ENCODE measurements at places on chromosomes 5 and 9.

DNA sequence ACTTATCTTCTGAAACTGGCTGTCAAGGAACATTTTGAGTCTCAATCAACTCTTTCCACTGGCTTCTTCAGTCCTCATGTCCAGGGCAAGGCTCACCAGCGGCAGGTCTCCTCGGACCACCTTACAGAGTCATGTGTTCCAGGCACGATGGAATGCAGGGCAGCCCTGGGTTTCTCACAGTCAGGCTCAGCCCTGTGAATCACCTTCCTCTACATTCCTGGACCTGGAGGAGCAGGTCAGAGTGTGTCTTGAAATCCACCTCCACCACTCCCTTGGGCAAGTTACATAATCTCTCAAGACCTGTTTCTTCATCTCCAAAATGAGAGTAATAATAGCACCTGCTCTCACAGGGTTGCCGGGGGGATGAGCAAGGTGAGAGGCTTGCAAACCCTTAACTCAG, 16.0 kb downstream of the ENC1 start:
- DNase-seq, result no peak

DNA sequence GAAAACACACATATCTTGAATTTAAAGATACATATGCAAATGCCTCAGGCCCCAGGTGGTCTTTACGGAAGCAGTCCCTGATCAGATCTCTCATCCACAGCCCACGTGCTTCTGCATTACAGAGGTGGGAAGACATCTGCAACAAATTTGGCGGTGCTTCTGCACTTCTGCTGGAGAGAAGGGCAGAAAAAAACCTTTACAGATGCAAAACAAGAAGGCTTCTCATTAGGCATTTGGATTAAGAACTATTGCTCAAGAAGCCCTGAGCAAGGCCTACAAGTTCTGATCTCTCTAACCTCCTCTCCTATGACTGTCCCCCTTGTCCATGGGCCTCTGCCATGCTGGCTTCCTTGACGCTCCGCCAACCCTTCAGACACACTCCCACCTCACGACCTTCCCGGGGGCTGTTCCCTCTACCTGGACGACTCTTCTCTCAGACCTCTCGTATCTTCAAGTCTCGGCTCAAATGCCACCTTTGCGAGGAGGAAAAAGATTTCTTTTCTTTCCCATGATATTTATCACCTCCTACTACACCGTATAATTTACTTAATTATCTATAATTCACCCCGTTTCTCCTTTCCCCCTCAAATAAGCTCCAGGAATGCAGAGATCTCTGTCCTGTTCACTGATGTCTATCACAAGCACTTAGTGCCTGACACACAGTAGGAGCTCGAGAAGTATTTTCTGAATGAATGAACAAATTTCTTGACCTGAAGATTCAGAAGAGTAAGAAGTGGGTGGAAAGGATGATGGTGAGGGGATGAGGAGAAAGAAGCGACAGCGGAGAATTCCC, 1.1 kb downstream of the MTMR12 start:
- peak; percentile 26 for DNase-seq

DNA sequence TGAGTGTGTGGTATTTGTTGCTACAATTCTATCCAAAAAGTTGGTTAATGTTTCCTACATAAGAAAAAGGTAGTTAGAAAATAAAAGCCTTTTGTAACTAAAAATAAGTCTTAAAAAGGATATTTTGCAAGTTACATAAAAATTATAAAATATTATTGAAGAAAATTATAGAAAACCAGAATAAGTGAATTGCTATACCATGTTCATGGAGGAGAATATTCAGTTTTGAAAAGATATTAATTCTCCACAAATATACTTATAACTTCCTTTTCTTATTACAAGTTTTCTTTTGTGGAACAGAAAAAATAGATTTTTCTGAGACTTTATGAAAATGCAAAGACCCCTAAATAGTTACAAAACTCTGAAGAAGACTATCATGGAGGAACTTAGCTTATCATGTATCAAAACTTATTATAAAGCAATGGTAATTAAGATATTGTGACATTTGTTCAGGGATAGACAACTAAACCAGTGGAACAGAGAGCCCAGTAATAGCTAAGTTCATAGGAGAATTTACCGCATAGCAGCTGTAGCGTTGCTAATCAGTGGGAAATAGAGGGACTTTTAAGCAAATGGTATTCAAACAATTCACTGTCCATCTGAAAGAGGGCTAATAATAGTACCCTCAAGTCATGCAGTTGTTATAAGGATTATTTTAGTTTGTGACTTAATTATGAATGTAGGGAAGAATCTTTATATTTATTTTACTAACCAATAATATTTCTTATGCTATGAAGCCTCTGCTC, 515.2 kb upstream of the ZNF608 start:
- DNase-seq, result no peak

- no peak for DNase-seq
Observed at GRCh38 chr5:13606051-13606450, 338.4 kb downstream of the DNAH5 start.

GRCh38 chr5:57102905-57103255, 71.0 kb upstream of the GPBP1 start:
- no peak for DNase-seq

GRCh38 chr9:130122456-130122855, 49.7 kb upstream of the NCS1 start:
- no peak for DNase-seq

GRCh38 chr9:16191191-16191590, 638.3 kb downstream of the CCDC171 start:
- DNase-seq, result no peak

DNA sequence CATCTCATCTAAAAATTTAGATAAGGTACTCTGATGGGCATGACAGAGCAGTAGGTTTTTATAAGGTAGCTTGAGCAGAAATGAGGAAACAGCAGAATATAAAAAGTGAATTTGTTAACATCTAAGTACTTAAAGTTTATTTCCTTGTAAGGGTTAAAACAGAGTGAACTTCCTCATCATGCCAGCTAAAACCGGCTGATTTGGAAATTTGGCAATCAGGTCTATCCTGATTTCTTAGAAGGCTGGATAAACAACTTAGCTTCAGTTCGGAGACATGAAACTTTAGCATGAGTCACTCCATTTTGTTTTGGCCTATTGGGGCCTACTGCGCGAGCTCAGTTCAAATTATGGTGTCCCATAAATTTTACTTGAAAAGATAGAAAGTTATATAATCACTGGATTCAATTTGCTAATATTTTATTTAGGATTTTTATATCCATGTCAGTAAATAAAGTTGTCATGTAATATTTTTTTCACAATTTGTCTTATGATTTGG, 241.6 kb upstream of the RORB start:
- DNase-seq, result no peak

DNA sequence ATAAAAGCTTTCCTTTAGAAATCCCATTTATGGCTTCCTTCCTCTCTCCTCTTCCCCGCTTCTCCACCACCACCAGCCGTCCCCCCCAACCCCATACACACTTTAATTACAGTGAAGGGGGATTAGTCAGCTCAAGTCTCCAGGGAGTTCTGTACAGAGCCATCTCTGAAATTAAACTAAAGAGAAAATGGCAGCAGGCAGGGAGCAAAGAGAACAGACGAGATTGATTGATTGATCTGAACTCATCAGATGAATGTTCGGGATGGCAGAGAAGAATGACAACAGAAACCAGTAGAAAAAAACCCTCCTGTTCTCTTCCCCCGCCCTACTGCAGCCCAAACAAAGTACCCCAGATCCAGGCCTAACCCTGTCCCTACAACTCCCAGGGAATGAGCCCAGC, 241.7 kb upstream of the PANK3 start:
- no peak for DNase-seq

- DNase-seq, result no peak
Observed at GRCh38 chr5:23629396-23629795, 122.0 kb downstream of the PRDM9 start.

DNA sequence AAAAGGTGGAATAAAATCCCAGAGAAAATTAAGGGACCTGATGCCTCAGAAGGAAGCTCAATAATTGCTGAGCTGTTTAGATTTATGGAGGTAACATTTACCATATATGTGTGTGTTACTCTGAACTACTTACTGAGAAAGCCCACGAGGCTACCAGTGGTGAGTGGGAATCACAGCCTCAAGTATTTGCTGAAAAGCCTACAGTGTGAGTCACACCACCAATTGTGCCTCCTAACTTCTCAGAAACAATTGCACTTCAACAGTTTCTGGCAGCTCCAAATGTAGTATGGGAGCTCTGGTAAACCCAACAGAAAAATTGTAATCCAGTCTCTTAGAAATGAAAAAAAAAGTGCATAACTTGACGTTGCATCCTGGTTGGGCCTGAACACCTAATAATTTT, 551.6 kb downstream of the PRDM9 start:
- no peak for DNase-seq

DNA sequence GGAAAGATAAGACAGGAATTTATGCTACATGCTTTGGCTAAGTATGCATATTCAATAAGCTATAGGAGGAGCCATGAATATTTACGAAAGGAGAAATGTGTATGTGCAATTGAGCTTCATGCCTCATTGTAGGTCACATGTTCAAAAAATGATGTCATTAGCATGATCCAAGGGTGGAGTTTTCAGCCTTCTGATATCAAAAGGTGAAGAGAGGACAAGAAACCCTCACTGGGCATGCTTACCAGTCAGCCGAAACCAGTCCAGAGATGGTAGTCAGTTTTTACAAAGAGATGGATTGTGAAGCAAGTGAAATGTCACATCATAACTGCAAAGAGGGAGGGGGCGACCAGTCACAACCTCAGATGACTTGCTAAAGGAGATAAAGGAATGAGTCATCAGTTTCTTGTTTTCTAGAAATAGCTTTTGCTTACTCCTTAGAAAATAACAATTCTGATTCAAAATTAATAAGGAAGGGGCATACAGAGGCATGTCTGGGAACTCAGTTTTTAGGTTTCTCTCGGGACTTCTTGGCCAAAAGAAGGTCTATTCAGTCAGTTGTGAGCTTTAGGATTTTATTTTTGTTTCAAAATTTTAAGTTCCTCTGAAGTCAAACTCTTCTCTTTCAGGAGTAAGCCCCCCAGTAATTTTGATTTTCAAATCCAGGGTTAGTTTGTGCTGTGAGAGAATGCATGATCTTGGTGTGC, 1067.8 kb upstream of the EDIL3 start:
- no peak for DNase-seq

- DNase-seq, result no peak
Observed at GRCh38 chr9:125989090-125989501, 241.9 kb downstream of the PBX3 start.

DNA sequence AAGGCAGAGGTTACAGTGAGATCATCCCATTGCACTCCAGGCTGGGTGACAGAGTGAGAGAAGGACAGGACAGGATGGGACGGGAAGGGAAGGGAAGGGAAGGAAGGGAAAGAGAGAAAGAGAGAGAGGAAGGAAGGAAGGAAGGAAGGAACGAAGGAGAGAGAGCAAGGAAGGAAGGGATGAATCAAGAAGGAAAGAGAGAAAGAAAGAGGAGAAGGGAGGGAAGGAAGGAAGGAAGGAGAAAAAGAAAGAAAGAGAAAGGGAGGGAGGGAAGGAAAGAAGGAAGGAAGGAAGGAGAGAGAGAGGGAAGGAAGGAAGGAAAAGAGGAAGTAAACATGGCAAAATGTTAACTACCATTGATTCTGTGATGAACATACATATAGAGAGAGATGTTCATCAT, 28.8 kb downstream of the SGTB start:
- DNase-seq, result no peak

- DNase-seq, result no peak
Observed at GRCh38 chr9:22976454-22976853, 529.8 kb downstream of the DMRTA1 start.
